Progenitor cell of endocrine pancreas (in vitro differentiated cells): ENCODE measurements at places on chromosomes 6 and 20.

DNA sequence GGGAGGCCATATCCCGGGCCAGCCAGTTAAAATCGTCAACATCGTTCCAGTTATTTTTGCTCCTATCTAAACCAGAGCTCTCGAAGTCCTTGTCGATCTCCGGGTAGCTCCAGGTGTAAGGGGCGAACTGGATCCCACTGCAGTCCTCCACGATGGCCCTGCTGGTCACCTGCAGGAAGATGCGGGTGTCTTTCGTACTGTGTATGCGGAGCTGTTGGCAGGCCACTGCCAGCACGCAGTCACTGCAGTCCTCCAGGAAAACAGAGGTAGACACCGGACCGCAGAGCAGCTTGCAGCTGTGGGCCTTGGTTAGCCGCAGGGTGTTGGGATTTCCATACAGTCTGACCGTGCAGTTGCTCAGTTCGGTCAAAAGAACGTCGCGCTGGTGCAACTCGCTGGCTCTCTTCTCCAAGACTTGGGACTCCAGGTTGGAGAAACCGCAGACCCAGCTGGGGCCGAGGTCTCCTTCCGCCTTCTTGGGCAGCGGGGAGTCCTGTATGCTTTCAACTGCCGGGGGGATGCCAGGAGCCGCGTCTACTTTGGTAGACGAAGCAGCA lies 742 bp downstream of the TBCC start:
- DNase-seq, result peak; percentile 14

GRCh38 chr6:23228439-23229024 lies 659.2 kb downstream of the HDGFL1 start:
- DNase-seq, result no peak

DNA sequence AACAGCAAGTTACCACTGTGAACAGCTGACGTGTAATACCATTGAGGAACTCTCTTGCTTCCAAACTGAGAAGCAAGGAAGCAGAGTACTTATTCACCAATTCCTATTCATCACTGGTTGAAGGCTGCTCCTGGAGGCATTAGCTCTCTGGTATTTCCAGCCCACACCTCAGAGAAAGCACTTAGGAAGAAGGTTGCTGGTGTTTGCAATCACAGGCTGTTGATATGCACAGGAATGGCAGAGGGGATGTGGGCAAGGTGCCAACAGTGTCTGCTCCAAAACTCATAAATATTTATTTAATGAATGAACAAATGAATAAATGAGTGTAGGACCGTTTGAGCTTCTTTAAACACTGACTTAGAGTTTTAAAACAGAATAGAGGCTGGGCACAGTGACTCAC lies 6.9 kb upstream of the RRBP1 start:
- no peak for DNase-seq

DNA sequence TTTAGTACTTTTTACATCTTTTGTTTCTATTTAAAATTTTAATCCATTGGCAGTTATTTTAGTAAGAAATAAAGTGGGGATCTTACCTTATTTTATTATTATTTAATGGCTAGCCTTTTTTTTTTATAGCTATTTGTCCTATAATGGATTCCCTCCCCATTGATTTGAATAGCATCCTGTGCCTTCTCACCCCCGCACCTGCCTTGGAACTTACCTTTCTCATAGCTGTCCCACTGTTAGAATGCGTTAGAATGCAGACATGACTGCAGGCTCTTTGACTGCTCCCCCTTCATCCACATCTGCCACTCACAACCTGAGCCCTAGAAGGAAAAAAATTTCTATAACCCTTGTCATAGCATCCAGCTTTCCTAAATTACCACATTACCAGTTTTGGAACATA lies 9.1 kb downstream of the PKIB start:
- DNase-seq, result no peak

DNA sequence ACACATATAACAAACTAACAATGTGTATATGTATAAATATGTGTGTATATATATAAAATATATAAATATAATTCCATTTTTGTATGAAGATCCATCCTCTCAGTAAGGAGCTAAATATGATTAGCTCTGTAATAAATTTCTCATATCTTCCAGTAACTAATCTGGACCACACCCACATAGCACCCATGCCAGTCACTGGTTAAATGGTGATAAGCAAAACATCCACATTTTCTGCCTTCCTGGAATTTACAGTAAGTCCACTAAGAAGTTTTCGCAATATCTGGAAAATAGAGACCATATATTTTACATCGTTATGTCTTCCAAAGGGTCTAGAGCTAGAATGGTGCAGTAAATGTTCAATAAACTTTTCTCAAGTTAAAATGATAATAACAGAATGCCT lies 151.5 kb upstream of the STMND1 start:
- DNase-seq, result no peak

- no peak for DNase-seq
Observed at GRCh38 chr6:43916924-43917877, 147.2 kb downstream of the VEGFA start.

- no peak for DNase-seq
Observed at GRCh38 chr6:53768636-53769035, 26.2 kb upstream of the LRRC1 start.

DNA sequence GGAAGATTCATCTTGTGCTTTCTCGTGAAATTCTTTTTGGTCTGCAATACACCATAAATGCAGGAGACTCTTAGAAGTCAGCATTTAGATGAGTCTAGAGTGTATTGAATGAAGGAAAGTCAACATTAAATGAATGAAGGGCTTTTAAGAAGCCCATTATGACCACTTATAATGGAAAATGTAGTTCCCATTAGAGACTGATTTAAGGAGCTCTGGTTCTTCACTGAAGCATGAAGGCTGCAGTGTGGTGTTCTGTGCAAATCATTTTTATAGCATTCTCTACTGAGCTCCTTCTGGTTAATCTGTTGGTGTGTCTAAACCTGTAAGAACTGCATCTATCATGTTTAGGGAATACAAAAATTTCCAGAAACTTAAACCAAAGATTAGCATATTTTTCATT lies 19.7 kb downstream of the NCOA7 start:
- no peak for DNase-seq

GRCh38 chr20:10137533-10137932 lies 81.1 kb upstream of the SNAP25 start:
- no peak for DNase-seq

GRCh38 chr6:136265101-136265500 lies 15.0 kb upstream of the MTFR2 start:
- DNase-seq, result no peak

- no peak for DNase-seq
Observed at GRCh38 chr20:37240337-37241067, 21.1 kb downstream of the GHRH start.

DNA sequence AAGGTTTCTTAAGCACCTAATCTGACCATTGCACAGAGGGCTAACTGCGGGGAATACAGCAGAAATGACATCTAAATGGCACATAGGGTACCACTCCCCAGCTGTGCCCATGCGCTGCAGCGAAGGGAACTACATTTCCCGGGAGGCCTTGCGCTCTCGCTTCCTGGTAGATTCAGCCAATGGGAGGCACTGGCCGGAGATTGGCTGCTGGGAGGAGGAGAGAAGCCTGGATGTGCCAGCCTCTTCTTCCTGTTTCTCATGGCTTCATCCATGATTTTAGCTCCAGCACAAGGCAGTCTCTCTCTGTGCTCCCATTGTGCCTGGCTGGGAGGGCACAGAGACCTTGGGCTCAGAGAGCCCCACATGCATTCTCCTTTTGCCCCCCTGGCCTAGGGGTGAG lies 101.7 kb upstream of the FOXA2 start:
- DNase-seq, result no peak

DNA sequence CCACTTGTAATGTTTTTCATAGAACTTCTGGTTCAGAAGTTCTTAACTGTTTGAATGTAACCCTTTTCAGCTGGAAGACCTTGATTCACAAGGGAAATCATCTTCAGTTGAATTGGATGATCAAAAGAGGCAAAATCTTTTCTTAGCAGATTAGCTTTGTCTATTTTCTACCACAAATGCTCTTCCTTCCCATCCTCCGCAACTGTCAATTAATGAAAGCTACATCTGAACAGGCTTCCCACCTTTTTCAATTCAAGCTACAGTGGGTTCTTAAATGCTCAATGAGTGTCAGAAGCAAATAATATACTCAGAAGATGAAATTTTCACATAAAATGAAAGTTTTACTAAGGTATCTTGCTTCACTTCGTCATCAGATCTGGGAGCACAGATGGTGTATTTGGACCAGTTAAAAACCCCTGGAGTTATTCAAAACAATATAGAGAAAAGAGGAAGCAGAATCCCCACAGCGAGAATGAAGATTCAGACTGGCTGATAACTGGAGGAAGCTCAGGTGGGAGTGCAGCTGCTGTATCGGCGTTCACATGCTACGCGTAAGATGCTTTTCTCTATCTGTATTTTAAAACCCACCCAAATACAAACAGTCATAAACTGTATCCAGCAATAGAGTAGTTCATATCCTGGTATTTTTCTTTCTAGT lies 19.4 kb downstream of the QRSL1 start:
- no peak for DNase-seq

DNA sequence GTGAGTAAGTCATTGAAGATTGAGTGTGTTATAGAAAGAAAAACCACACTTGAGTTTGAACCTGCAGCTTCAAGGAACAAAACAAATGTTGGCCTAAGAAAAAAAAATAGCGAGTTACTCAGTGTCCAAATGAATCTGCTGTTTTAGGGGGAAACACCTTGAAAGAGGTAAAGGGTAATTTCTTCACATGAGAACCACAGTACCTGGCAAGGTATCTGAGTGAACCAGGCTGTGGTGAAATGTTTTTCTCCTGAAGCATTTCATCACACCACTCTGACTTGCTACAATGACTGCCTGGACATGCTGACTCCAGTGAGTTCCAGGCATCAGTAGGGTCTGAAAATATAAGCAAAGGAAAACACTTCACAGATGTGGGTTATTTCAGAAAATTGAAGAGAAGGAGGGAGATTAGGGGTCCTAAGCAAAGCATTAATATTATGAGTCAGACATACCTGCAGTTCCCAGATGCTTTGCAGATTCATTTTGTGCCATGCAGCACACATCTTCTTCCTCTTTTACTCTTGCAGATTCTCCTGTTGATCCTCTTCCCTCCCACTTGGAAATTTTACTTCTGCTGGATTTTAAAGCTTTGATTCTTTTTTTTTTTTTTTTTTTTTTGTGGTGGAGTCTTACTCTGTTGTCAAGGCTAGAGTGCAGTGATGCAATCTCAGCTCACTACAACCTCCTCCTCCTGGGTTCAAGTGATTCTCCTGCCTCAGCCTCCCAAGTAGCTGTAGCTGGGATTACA lies 206.2 kb upstream of the SGK1 start:
- DNase-seq, result no peak

GRCh38 chr6:167141667-167142432 lies 15.9 kb downstream of the GPR31 start:
- DNase-seq, result peak; percentile 52

DNA sequence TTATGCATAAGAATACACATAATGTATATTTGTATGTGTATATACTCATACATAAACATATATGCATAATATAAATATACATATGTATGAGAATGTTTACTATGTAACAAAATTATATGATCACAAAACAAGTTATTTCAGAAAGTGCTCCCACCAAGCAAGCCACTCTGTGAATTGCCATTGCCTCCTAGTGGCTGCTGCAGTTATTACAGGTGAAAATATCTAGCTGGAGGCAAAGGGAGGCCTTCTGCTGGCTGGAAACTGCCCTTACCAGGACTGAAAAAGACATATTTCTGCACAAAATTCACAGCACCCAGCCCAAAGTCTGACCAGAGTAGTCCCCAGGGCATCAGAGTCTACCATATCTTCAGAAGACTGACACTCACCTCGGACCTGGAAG lies 14.4 kb upstream of the ADAM33 start:
- no peak for DNase-seq

GRCh38 chr6:145880361-145880760 lies 65.8 kb upstream of the FBXO30 start:
- DNase-seq, result no peak

DNA sequence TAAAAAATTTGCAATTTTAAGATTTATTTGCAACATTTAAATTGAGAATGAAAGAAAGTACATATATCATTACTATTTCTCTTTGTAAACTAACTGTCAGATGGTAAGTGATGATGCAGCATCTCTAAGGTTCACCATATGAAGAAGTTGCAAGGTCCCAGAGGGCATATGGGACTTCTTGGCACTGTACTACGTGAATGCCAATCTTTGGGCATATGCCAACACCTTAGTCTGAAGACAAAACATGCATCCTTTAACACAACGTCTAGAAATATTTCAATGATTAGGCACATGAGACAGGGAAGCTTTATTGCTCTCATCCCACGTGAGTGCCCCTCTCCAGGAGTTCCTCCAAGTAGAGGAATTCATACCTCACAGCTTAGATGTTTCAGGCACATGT lies 66.8 kb downstream of the CDK19 start:
- DNase-seq, result no peak

- no peak for DNase-seq
Observed at GRCh38 chr6:41630069-41630468, 8.2 kb upstream of the MDFI start.

- no peak for DNase-seq
Observed at GRCh38 chr20:58359441-58359840, 29.6 kb upstream of the VAPB start.
